SW 1271 (cell line): ENCODE measurements at places on chromosomes 1 and 21.

GRCh38 chr1:8506995-8507615 is 189.2 kb downstream of the SLC45A1 start:
- DNase-seq = no peak

GRCh38 chr1:24656046-24656445 is 12.9 kb downstream of the SRRM1 start:
- no peak for DNase-seq

DNA sequence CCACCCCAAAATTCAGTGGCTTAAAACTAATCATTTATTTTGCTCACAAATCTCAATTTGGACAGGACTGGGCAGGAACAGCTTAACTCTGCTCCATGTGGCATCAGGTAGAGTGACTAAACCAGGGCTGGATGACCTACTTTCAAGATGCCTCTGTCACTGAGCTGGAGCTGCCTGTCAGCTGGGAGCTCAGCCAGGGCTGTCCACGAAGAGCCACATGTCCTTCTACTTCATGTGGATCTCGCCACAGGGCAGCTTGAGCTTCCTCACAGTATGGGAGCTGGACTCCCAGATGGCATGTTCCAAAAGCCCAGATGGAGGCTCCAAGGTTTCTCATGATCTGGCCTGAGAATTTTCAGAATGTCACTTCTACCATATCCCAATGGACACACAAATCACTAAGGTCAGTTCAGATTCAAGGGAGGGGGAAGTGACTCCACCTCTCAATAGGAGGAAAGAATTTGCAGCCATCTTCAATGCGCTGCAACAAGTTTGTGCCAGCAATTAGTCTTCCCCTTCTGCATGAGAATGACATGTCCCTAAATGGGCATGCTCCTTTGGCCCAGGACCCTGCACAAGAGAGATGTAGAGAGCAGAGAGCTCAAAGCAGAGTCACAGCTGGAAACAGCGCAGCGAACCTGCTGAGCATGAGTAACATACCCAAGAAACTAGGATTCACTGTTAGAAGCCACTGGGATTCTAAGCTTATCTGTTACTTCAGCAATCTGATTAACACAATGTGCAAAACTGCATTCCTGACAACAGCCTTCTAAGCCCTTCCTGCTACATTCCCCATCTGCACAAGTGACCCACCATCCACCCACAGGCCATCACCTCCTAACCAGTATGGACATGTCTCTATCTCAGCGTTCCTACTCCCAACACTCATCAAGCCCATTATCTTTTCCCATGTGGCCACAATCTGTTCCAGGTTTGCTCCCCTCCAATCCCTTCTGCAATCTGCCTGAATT is 17.0 kb downstream of the HLCS start:
- DNase-seq = no peak

- no peak for DNase-seq
These were observed 4.3 kb downstream of the THEM4 start for GRCh38 chr1:151905070-151905442.

DNA sequence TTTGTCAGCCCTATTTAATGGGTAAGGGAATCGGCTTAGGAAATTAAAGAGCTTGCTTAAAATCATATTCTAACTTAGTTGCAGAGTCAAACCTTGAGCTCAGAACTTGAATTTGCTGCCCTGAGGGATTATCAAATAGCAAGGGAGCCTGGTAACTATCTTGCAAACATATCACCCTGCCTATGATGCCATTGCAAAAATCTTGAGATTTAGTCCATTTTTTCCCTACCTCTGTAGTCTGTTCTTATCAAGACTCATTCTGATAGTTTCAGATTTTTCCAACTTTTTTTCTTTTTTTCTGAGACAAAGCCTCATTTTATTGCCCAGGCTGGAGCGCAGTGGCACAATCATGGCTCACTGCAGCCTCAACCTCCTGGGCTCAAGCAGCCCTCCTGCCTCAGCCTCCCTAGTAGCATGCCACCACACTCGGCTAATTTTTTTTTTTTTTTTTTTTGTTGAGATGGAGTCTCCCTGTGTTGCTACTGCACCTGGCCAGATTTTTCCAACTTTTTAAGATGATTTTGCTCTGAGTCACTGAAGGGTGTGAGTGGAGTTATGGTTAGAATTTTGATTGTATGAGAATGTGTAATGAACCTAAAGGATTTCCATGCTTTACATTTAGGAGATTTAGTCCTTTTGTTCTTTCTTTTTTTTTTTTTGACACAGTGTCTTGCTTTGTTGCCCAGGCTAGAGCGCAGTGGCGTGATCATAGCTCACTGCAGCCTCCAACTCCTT is 12.2 kb downstream of the SARS1 start:
- DNase-seq = no peak

- no peak for DNase-seq
These were observed 7.7 kb upstream of the AGTRAP start for GRCh38 chr1:11728126-11728806.

DNA sequence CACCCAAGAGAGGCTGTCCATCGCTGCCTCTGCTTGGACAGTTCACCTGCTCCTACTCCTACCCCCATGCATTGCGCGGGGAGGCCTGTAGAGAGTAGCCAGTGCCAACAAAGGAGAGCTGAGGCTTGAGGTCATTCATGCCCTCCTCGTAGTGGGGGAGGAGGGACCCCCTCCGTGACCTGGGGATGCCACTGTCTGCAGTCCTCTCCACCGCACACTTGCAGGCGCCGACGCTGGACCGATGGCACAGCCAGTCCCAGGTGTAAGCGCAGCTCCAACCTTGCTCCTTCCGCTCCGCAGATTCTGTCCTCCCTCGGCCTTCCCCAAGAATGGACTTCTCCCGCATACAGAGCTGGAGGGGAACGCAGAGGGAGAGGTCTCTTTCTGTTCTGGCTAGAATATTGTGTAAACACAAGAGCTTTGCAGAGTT is 672 bp upstream of the PHLDA3 start:
- no peak for DNase-seq
